Esophagus squamous epithelium (tissue), 5 donors: ENCODE measurements at places on chromosomes 12 and 14.

- DNase-seq: no peak
Observed at GRCh38 chr14:64998455-64998931, 11.8 kb downstream of the FNTB start.

DNA sequence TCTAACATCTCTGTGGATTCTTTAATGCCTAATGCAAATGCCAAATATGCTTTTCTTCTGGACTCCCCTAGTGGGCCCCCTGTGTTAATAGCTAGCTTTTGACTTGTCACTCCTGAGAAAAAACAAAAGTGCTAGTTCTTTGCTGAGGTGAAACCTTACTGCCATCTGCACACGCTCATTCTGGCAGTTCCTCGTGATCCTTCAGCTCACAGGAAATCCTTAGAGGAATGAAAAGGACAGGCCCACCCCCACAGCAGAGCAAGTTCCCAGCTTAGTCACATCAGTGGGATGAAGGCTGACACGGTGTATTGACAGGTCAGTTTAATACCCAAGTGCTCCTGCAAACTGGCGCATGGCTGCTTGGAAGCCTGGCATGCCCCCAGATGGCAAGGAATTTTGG lies 165.1 kb upstream of the ATP2B1 start:
- no peak for DNase-seq

DNA sequence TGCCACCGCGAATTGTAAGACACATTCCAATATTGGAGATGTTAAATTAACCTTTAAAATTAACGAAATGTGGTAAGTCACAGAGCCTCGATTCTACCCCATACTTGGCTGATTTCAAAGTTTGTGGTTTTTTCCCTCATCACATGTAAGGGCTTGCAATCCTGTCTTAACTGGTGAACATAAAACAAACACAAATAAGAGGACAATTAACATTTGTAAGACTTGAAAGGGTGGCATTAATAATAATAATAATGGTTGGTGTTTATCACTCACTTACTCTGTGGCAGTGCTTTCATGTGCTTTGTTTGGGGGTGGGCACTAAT lies 26.6 kb downstream of the PPFIBP1 start:
- no peak for DNase-seq

DNA sequence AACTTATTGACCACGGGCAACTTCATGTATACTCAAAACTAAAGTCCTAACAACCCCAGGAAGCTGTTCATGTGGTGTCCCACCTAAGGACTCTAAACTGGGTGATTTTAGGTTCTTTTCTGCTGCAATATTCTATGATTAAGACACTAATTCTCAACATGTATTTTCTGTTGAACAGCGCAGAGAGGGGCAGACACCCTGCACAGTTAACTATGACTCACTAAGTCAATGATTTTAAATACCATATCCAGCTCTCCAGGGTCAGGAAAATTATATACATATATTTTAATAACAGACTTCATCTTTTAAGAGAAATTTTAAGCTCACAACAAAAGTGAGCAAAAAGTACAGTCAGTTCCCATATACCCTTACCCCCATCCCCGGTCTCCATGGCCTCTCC lies 85.0 kb downstream of the FOXN3 start:
- DNase-seq: no peak

GRCh38 chr12:98847242-98847641 lies 202.2 kb downstream of the APAF1 start:
- no peak for DNase-seq

- DNase-seq: no peak
Observed at GRCh38 chr12:127063339-127064072, 1203.5 kb upstream of the TMEM132C start.

DNA sequence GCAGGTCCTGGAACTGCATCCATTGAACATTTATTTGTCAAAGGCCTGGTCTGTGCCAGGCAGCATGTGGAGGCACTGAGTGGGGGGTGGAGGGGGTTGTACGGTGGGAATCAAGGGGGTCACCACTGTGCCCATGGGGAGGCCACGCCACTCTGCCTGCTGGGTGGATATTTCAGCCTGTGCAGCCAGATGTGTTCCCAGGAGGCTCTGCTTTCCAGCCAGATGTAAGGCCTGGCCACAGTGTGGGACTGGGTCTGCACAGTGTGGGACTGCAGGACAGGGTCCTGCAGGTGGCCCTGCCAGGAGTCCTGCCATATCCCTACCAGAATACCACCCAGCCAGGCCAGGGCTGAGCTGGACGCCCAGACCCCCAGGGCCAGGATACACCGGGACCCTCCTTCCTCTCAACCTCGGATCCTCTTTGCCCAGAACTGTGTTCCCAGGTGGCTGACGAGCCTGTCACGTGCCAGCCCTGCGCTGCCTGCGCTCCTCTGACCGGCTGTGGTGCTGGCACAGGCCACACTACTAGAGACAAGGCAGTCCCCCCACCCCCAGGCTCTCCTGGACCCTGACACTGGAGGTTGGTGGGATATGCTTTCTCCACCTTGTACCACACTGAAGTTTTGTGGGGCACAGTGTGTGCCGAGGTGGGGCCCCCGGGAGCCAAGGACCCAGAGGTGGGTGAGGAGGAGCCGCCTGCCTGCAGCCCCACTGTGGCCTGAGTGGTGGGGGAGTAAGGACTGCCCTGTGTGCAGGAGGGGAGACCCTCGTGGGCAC lies 17.5 kb downstream of the XRCC3 start:
- no peak for DNase-seq

GRCh38 chr12:79692860-79693577 lies 2.3 kb upstream of the PAWR start:
- no peak for DNase-seq

GRCh38 chr12:7116916-7117315 lies 7.9 kb upstream of the C1RL start:
- no peak for DNase-seq

- DNase-seq: no peak
Observed at GRCh38 chr14:29161593-29161992, 395.0 kb downstream of the FOXG1 start.

DNA sequence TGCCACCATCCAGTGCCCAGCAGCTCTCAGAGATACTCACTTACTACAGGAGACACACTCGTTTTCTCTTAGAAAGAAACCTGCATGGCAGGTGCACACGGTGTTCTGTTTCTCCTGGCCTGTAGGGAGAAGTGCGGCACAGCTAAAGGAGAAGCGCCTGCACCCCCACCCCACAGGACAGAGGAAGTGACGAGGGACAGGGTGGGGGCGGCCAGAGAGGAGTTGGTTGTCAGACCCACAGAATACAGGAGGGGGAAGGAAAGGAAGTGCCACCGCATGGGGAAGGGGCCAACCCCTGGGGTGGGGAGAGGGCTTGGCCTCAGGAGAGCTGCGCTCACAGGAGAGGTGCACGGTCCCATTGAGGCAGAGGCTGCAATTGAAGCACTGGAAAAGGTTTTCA lies 8.8 kb downstream of the TNFRSF1A start:
- no peak for DNase-seq

DNA sequence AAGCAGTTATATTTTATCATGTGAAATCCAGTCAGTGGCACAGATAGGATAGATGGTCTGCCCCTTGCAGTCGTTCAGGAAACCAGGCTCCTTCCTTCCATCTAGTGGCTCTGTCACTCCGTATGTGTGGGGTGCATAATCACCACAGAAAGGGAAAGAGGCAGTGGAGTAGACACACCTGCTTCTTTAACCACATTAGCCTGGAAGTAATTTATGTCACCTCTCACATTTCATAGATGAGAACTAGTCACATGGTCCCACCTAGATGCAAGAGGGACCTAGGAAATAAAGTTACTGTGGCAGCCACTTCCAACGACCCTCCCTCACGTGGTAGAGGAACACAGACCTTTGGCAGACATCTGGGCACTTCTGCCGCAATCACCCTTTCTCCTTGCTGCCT lies 14.2 kb upstream of the RNU6-8 start:
- no peak for DNase-seq

DNA sequence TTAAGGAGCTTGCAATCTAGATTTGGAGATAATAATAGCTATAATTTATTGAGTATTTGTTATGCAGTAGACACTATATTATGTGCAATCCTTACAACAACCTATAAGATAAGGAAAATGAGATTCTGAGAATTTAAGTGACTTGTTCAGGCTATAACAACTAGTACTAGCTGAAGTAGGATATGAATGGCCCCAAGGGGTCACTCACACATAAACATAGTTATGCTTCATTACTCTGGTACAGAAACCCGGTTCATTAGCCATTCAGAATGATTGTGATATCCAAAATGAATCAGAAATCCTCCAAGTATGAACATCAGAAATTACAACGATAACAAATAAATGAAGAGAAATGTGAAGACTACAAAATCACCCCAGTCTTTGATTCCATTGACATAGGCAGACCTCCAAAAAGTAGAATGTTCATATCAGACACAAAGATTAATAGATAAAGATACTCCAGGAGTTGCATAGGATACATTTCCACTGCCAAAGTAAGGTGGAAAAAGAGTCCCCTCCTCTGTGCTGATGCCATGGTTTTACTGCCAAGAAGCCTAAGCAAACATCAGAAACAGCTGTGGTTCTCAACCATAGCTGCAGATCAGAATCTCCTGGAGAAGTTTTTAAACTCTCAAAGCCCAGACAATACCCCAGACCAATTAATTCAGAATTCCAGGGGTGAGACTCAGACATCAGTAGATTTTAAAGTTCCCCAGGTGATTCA lies 8.6 kb upstream of the NID2 start:
- no peak for DNase-seq

DNA sequence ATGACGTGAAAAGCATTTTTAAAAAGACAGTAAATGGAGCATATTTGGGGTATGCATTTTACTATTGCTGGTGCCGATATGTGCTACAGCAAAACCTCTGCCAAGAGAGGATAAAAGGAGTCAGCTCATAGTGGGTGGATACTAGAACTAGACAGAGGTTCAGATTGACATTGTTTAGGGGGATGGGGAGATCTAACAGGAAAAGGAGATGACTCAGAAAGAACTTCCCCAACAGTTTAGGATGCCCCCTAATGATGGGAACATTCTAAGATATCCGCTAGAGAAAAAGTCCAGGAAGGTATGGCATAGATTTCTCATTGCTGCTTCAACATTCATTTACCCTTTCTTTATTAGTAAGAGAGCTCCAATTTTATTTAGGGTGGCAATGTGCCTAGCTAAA lies 110.5 kb upstream of the CLEC14A start:
- DNase-seq: no peak

DNA sequence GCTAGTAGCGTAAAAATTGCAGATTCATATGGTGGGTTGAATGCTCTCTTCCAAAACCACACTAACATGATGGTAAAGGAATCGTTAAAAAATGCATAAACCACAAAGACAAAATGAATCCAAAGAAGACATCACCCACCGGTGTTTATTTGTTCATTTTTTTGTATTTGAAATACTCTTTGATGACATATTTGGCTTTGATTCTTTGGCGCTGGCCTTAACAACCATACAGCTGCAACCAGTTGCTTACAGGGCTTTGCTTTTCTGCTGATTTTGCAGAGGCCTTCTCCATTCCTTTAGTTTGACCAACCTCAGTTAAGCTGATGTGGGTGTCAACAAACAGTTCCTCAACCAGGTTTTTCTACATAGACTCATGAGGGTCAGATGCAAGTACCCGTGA lies 103.5 kb downstream of the CACNA1C start:
- no peak for DNase-seq

GRCh38 chr14:20971705-20972021 lies 16.4 kb downstream of the RNASE2 start:
- no peak for DNase-seq

- DNase-seq: no peak
Observed at GRCh38 chr14:77036484-77037214, 8.1 kb upstream of the IRF2BPL start.

- no peak for DNase-seq
Observed at GRCh38 chr14:99127651-99128167, 144.3 kb downstream of the BCL11B start.

DNA sequence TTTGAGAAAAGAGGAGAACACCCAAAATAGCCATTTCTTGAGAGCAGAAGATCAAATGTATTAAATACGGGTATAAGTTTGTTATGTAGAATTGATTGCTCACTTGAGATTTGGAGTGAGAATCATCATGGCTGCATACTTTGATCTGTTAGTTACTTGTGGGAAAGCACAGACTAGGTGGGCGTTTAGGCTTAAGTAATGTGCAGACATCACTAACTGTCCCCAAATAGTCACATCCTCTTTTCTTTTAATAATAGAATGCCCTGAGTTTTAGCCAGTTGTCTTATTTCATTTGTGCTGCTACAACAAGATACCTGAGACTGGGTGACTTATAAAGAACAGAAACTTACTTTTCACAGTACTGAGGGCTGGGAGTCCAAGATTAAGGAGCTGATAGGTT lies 14.3 kb upstream of the GTF2A1 start:
- DNase-seq: no peak

GRCh38 chr12:60042835-60043234 lies 447.0 kb downstream of the SLC16A7 start:
- no peak for DNase-seq

DNA sequence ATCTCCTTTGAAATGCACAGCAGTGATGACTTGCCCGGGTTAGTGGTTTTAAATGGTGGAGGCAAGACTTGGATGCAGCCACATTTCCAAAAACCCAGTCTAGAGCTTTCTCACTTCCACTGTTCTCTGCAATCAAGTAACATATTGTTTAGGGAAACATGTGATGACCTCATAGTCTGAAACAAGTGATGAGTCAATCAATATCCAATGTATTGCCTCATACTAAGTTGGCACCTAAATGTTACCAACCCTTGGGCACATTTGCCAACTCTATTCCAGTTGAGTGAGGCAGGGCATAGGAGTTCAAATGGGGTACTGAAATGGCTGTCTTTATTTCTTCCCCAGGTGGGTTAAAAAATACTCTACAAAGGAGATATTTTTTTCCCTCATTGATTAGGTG lies 1105.4 kb downstream of the VRK1 start:
- DNase-seq: no peak
